ENCODE measurements at places on chromosomes 2 and 18. TPM values are rescaled to one million over a fixed set of nuclear protein-coding genes. Genes with fewer than 3 reads are reported as not detected.

The PSMA8 gene
- total RNA-seq: not detected

The PAX8 gene
- total RNA-seq: 1.6 TPM

The CRYBA2 gene
- not detected for total RNA-seq

The GNAL gene
- 0.20 TPM for total RNA-seq

The RAB6C gene
- total RNA-seq: not detected

The ZNF513 gene
- 8.9 TPM for total RNA-seq

The RNF138 gene
- 22.0 TPM for total RNA-seq

The ERFE gene
- 0.56 TPM for total RNA-seq

The ANKRD53 gene
- 0.30 TPM for total RNA-seq

The HTR2B gene
- total RNA-seq: 37.3 TPM

The REG1B gene
- total RNA-seq: not detected

The DNAH7 gene
- 0.46 TPM for total RNA-seq

The CD28 gene
- total RNA-seq: not detected

The RNU2-63P gene
- not detected for total RNA-seq

The ADRA2B gene
- 14.9 TPM for total RNA-seq

The CASP10 gene
- 6.8 TPM for total RNA-seq

The ZEB2 gene
- 136 TPM for total RNA-seq

The CGREF1 gene
- 40.8 TPM for total RNA-seq

The SERPINB2 gene
- 14.4 TPM for total RNA-seq

The TMEM247 gene
- not detected for total RNA-seq

The MAIP1 gene
- 19.8 TPM for total RNA-seq

The PARD6G gene
- 1.7 TPM for total RNA-seq

The SFTPB gene
- total RNA-seq: not detected

The RAB31 gene
- 55.3 TPM for total RNA-seq

The PFN4 gene
- 0.17 TPM for total RNA-seq
